ENCODE measurements at places on chromosomes 12 and 14.
A peak's percentile ranks its signal among the peaks of the same experiment; 100 is the strongest.

- peak; percentile 54 for DNase-seq
These were observed 1.7 kb downstream of the TPCN1 start for GRCh38 chr12:113222730-113223531.

DNA sequence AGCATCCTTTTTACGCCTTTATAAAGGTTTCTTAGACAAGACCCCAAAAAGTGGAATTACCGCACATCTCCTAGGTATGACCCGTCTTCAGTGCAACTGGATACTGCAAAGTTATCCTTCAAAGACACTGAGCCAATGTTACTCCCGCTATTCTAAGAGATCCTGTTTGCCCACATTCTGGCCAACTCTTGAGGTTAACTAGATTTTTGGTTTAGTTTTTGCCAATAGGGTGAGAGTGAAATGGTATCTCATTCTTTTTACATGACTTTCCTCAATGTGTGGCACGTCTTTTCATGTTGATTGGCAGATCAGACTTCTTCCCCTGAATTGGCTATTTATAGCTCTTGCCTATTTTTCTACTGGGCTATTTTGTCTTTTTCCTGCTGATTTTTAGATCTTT, 347.2 kb downstream of the MED13L start:
- no peak for DNase-seq

- DNase-seq = no peak
These were observed 107.2 kb upstream of the VASH1 start for GRCh38 chr14:76653875-76654572.

GRCh38 chr12:101929365-101930041, 52.1 kb downstream of the DRAM1 start:
- DNase-seq = peak; percentile 95

GRCh38 chr14:89658977-89659670, 242.1 kb upstream of the FOXN3 start:
- DNase-seq = no peak

- no peak for DNase-seq
These were observed 33.4 kb upstream of the CD9 start for GRCh38 chr12:6166808-6167207.

All from GM12865 (cell line).